ENCODE measurements at places on chromosomes 12 and 14.

DNA sequence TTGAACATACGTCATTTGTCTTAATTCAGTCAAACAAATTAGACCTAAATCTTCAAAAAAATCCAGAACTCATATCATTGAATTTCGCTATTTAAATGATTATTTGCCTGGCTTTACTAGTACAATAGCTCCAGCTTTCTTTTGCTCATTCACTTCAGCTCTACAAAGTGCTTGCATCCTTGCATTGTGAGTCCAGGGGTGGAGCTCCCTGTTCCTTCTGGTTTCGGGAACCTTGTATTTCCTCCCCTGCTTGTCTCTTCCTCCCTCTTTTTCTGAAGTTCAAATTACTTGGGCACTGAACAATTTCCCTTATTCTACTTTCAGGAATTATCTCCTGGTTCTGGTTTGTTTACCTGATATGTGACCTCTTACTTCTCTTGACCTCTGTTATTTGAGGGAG is 58.1 kb upstream of the KITLG start:
- DNase-seq, result no peak

DNA sequence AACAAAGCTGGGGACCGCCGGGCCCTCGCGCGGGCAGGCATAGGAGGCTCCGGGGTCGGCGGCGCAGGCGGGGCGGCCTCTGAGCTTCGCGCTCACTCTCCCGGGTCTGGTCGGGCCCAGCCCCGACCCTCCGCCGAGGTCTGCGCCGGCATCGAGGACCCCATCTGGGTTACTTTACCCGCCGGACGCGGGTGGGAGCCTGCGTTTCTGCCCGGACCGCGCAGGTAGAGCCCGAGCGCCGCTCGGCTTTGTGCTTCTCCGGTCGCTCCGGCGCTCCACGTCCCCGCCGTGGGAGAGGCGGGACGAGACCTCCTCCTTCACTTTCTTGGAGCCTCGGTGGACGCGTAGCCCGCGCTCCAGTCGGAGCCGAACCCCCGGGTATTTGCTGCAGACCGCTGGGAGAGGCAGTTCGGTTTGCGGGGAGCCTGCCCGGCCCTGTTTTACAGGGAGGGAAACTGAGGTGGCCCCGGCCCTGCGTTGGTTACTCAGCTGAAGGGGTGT is 63.2 kb downstream of the FBXL14 start:
- no peak for DNase-seq

GRCh38 chr14:51039252-51039651 is 55.7 kb downstream of the TRIM9 start:
- no peak for DNase-seq

GRCh38 chr12:116547955-116548501 is 11.2 kb upstream of the MAP1LC3B2 start:
- DNase-seq, result no peak
